HL-60 (cell line): ENCODE measurements at places on chromosomes 3 and 15.

DNA sequence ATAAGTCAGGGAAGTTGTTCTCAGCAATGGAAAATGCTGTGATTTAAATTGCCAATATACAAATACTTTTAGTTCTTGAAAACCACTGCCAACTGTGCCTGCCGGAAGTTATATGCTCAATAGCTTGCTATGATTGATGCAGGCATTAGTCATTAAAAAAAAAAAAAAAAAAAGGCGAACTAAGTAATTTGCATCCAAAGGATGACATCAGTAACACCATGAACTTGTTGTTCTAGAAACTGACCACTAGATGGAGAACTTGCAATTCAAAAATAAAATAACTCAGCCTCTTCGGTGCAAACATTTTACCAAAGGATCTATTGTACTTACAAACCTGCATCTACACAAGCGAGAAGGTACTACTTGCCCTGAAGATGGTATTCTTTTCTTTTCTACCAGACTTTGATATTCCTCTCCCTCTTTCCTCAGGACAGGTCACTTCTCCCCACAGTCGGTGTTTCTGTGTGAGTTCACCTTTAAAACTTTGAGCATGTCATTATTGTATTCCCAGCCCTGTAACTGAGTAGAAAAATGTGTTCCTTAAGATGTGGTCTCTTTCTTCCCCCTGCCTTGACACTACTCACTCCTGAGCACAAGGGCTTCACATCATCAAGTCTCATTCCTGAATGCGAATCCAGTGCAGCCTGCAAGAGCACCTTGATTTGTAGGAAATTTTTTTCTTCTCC is 115.0 kb upstream of the VEPH1 start:
- peak; percentile 21 for DNase-seq

GRCh38 chr3:142105991-142106390 is 43.4 kb downstream of the TFDP2 start:
- no peak for DNase-seq

- DNase-seq = no peak
Measured at GRCh38 chr15:72532991-72533601, 59.0 kb downstream of the ARIH1 start.

- DNase-seq = no peak
Measured at GRCh38 chr15:83081256-83082014, 14.4 kb upstream of the BTBD1 start.

DNA sequence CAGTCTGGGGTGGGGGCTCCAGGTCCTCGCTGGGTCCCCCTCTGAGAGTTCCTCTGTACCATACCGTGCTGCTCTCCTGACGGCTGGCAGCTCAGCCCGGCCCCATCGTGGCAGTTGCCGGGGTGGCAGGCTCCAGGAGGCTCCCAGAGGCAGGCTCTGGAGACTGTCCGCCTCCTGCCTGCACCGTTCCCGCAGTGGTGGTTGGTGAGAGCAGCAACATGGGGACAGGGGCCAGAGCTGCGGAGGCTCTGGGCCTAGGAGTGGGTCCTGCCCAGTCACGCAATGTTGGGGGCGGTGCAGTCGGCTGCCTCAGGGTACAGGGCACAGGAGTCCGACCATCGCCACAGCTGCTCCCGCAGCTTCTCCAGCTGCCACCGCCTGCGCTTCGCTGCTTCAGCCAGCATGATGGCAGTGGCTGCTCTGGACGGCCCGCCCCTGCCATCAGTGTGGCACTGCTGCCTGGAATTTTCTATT is 492.7 kb downstream of the AGBL1 start:
- no peak for DNase-seq

DNA sequence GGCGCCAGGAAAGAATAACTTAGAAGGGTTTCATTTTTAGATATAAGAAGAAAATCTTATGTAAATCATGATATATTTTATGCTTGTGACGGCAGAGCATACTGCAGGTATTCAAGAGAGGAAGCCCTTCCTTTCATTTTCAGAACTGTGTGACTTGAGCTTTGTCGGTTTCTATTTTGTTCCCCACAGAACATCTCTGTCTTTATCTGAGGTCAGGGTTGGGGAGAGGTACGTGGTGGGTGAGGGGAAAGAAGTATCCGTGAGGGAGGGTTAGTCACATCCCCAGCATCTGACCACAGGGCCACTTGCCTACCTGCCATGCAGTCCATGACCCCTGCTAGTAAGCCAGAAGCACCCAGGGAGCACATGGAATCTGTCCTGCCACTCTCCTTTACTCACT is 126.5 kb downstream of the DGKG start:
- DNase-seq = no peak

GRCh38 chr3:72299823-72300222 is 514.9 kb upstream of the PROK2 start:
- no peak for DNase-seq

GRCh38 chr15:45637552-45638033 is 2.8 kb downstream of the SQOR start:
- DNase-seq = peak; percentile 62

- no peak for DNase-seq
Measured at GRCh38 chr15:100515758-100516157, 13.0 kb downstream of the CERS3 start.

- no peak for DNase-seq
Measured at GRCh38 chr15:43796566-43796965, 3.5 kb downstream of the SERINC4 start.

DNA sequence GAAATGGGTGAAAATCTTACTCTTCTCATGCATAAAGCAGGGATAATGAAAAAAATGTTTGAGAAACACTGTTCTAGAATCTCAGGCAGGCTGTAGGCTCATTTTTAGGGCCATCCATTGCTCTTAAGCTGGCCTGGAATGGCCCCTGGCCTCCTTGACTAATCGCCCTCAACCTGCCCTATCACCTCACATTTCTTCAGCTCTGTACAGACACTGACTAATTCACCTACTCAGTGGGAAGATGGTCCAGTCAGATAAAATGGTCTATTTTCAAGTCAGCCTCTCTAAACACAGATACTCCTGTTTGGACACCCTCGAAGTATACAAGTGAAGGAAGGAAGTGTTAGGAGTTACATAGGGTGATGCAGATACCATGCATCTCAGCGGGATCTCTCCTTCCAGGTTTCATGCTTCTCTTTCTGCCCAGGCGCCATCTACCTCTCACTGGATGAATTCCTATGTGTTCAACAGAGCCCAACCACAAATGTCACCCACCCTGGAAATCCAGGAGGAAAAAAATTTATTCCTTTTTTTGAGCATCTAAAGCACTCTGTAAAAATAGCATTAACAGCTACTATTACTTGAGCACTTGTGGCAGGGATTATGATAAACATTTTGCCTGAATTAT is 12.1 kb downstream of the FMN1 start:
- DNase-seq = no peak

- DNase-seq = no peak
Measured at GRCh38 chr3:19147905-19148767, at the start of gene KCNH8. KCNH8 (plus strand) TSS chr3:19148510; CDS start chr3:19148720, 210 bp downstream.

GRCh38 chr3:26647078-26647477 is 24.5 kb downstream of the LRRC3B start:
- DNase-seq = no peak

GRCh38 chr15:79657722-79658121 is 225.6 kb downstream of the MINAR1 start:
- DNase-seq = no peak

DNA sequence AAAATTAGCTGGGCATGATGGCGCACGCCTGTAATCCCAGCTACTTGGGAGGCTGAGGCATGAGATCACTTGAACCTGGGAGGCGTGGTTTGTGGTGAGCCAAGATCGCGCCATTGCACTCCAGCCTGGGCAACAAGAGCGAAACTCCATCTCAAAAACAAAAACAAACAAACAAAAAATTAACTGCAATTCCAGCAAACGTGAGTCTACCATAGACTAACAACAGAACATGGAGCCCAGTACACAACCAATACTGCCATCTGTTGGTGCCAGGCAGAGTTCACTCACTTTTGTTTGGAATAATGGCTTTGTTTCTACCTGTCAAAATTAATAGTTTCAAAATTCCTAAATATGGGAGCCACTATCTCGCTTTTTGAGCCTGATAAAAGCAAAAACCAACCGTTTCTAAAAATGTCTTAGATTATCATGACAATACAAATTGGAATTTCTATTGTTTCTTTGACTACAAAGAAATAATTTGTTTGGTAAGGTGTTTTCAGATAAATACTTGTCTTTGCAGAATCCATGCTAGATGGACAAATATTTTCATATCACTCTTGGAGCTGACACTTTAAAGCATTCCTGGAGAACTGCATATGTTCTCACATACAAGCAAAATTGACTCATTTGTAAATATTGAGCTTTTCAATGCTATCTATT is 45.0 kb downstream of the GPR176 start:
- no peak for DNase-seq

- DNase-seq = no peak
Measured at GRCh38 chr3:188761439-188761838, 410.3 kb upstream of the TPRG1 start.

DNA sequence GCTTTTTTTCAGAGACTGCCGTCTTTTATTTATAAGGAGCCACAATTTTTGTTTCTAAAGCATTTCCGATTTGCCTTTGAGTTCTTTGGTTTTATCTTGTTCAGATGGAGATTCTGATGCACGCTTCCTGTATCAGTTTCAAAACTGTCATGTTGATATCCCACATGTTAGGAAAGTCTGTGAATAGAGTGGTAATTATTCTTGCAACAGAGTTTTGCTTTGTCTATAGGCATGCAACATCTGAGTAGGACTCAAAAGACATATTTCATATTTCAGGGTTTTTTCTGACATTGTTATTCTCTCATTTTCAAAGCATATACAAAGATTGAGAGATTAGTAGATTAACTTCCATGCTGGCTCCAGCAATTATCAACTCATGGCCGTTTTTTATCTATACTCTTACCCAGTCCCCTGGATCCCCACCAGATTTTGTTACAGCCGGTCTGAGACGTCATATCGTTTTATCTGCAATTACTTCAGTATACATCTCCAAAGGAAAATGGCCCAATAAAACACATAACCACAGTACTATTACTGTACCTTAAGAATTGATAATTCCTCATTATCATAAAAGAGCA is 22.4 kb downstream of the PAQR5 start:
- peak; percentile 51 for DNase-seq

GRCh38 chr3:14740983-14741382 is 66.0 kb downstream of the C3orf20 start:
- DNase-seq = no peak

DNA sequence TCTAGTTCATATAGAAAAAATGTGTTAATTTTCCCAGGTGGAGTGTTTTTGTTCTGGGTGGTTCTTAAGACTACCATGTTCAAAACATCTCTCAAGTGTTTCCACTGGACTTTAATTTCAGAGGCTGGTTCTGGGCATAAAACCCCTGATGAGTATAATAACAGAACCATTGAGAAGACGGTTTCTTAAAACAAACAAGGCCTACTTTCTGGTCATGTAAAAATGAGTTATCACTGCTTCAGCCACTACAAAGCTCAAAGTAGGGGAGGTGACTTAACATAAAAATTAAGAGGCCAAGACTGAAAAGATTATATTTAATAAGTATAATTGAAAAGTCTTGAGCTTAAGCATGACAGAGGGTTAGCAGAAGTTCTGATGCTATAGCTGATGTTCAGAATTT is 33.8 kb downstream of the RYR3 start:
- DNase-seq = no peak

GRCh38 chr3:64856106-64856505 is 168.3 kb upstream of the ADAMTS9 start:
- no peak for DNase-seq

GRCh38 chr3:133944641-133945380 is 49.1 kb upstream of the RAB6B start:
- DNase-seq = no peak

DNA sequence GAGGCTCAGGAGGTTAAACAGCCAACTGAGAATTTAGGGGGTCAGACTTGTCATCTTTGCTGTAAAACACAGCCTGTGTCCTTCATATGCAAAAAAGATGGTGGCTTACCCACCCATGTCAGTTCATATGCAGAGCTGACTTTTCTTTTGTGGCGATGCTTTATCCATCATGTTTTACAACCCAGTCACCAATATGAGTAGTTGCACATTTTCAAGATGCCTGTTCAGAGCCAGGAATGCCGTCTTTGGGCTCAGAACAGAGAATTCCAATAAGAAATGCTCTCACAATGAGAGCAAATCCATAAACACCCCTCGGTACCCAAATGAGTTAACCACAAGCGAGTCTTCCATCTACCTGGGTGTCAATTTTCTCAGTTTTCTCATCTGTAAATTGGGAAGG is 83.6 kb downstream of the TIGIT start:
- no peak for DNase-seq

DNA sequence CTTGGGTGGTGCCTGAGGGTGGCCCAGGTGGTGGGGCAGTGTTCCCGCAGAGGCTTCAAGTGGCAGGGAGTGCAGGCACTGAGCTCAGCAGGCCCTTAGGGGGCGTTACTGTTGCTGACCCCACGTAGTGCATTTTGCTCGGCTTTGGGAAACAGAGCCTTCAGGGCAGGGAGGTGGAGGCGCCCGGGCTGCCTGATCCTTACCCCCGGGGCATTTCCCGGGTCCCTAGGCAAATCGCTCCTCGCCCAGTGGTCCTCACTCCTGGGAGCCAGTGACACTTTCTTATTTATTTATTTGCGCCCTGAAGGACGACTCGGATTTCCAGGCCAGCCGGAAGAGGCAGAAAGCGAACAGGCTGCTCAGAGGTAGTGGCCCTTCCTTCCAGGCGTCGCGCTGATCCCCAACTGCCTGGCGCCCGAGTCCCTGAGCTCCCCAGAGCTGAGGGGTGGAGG is 10.1 kb upstream of the FOXB1 start:
- no peak for DNase-seq

DNA sequence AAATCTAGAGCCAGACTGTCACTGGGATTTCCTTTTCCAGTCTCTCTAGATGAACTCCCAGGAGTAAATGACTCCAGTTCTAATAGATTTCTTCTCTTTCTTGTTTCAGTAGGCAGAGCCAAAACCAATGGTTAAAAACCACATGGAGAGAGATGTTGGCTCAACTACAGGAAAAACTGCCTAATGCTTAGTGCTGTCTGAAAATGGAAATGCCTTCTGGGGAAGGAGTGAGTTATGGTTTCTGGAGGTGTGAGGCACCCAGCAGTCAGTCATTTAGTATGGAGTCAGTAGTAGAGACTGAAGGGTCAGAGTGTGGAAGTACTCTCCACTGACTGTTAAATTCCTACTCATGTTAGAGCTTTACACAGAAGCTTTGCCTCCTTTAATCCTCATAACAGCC is 136.7 kb downstream of the CCNL1 start:
- DNase-seq = no peak

DNA sequence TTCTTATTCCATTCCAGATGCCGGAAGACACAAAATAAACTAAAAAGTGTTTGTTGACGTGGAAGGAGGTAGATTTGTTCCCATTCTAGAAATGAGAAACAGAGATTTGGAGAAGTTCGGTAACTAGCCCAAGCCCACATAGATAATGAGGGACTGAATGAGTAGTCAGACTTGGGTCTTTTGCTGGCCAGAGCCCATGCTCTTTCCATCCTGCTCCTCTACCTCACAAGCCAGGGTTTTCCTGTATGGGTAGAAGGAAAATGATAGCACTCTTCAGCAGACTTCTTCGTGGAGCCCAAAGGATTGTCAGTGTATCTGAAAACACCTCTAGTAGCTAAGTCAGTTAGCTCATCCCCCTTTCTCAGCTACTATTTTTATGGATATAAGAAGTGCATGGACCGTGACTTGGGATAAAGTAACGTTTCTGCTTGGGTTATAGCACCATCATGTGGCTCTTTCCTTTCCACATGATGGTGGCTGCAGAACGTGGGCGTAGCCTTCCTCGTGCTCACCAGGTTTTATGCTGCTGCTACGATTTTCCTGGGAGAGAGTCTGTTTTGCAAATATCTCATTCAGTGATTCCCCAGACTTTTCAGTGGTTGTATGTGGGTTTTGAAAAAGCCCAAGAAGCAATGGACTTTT is 84.6 kb downstream of the DGKG start:
- DNase-seq = no peak
